ENCODE measurements at places on chromosomes 5 and 9. TPM values are rescaled to one million over a fixed set of nuclear protein-coding genes. Genes with fewer than 3 reads are reported as not detected.

The TRIM36 gene
- 0.12 TPM for total RNA-seq

GRCh38 chr5:171462136-171462927, 42.9 kb downstream of the FGF18 start:
- H3K36me3 ChIP-seq, result no peaks in the 10 kb centered on the region
- H3K27ac ChIP-seq, result no peak overlapping the region
- no peak for DNase-seq
- no peaks in the 10 kb centered on the region for H3K4me1 ChIP-seq
- H3K4me3 ChIP-seq, result no peak overlapping the region

The ENTPD2 gene
- total RNA-seq, result 0.21 TPM

DNA sequence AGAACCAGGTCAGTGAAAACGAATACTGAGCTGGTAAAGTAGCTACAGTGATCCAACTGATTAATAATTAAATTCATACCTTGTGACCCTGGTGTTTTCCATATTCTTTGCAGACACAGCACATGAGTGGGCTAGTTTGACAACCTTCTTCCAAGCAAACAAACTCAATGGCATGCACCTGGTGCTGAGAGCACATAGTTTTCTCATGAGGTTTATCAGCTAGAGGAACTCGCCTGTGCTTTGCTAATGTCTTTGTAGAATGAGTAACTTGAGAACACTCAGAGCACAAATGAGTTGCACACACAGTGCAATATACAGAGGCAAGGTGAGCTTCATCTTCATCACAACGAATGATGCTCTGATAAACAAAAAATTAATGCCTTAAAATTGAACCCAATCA, 12.6 kb downstream of the TRIM23 start:
- H3K27ac ChIP-seq, result no peak overlapping the region
- DNase-seq, result no peak
- no peaks in the 10 kb centered on the region for H3K27me3 ChIP-seq

- H3K4me1 ChIP-seq, result peaks cover 5% of the 10 kb centered on the region
- peaks cover 4% of the 10 kb centered on the region for H3K36me3 ChIP-seq
- no peak overlapping the region for H3K4me3 ChIP-seq
- no peak for DNase-seq
Observed at GRCh38 chr5:176875783-176876505, 23.2 kb downstream of the HK3 start.

The GGTA1 gene
- not detected for total RNA-seq

The ASS1 gene
- 3.2 TPM for total RNA-seq

- H3K4me3 ChIP-seq, result peak overlapping the region; percentile 37
- DNase-seq, result peak; percentile 57
- peaks cover 60% of the 10 kb centered on the region for H3K27me3 ChIP-seq
- peak overlapping the region; percentile 48 for H3K27ac ChIP-seq
- peaks cover 7% of the 10 kb centered on the region for H3K4me1 ChIP-seq
Observed at GRCh38 chr5:88660264-88660946, 222.6 kb downstream of the MEF2C start.

- H3K27me3 ChIP-seq, result no peaks in the 10 kb centered on the region
- H3K36me3 ChIP-seq, result no peaks in the 10 kb centered on the region
- no peaks in the 10 kb centered on the region for H3K4me1 ChIP-seq
- DNase-seq, result no peak
- no peak overlapping the region for H3K27ac ChIP-seq
- H3K4me3 ChIP-seq, result no peak overlapping the region
Observed at GRCh38 chr5:32908641-32909040, 197.5 kb downstream of the NPR3 start.

- no peak for DNase-seq
- H3K27ac ChIP-seq, result no peak overlapping the region
- no peaks in the 10 kb centered on the region for H3K27me3 ChIP-seq
- H3K4me1 ChIP-seq, result no peaks in the 10 kb centered on the region
- no peak overlapping the region for H3K4me3 ChIP-seq
- no peaks in the 10 kb centered on the region for H3K36me3 ChIP-seq
Observed at GRCh38 chr9:17528859-17529258, 50.0 kb upstream of the SH3GL2 start.

The CARTPT gene
- not detected for total RNA-seq
